Stimulated activated naive CD4-positive, alpha-beta T cell (primary cell): ENCODE measurements at places on chromosomes 6 and 20.

- no peak for DNase-seq
These were observed 168.2 kb upstream of the FOXQ1 start for GRCh38 chr6:1143655-1144054.

- no peak for DNase-seq
These were observed 72.4 kb downstream of the BACH2 start for GRCh38 chr6:90224196-90224595.

- no peak for DNase-seq
These were observed 5.4 kb downstream of the OR2H2 start for GRCh38 chr6:29590218-29590808.

DNA sequence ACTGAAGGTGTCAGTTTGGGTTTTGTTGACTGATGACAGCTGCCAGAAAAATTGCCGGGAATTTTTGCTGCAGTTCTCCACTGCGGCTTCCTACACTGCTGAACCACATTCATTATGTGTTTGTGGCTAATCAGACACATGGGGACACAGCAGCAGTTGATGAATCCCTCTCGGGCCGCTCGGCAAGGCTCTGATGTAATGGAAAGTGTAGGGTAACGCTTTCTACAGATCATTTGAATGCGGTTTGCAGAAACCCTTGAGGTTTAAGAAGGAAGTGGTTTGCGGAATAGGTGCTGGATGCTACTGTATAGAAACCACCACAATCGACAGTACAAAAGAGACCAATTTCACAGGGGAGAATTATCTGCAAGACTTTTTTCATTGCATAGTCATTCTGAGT, 138.7 kb upstream of the SASH1 start:
- peak; percentile 70 for DNase-seq

- DNase-seq, result no peak
These were observed 434 bp downstream of the ZKSCAN4 start for GRCh38 chr6:28251661-28252008.

DNA sequence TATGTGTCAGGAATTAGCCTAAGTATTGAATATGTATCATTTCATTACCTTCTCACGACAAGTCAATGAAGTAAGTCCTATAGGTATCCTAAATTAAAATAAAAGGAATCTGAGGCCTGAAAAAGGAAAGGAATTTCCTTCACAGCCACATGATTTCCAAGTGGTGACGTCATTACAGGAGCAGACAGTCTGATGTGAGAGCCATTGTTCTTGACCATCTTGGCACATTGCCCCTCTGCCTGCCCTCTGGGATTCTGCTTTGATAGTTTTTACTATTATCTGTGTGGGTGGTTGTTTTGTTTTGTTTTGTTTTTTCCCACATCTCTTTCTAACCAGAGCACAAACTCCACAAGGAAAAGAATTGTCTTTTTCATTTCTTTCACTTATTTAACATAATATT, 219.8 kb upstream of the UFL1 start:
- DNase-seq, result no peak
